ENCODE measurements at places on chromosomes 5 and 9.

DNA sequence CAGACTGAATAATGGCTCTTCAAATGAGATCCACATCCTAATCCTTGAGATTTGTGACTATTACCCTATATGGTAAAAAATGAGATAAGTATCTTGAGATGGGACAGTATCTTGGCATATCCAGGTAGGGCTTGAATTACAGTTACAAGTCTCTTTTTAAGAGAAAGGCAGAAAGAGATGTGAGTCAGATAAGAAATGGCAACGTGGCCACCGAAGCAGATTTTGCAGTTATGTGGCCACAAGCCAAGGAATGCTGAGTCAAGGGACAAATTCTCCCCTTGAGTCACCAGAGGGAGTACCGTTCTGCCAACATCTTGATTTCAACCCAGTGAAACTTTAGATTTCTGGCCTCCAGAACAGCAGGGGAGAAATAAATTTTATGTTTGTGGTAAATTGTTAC, 1983.0 kb upstream of the C9orf72 start:
- peak; percentile 85 for DNase-seq

DNA sequence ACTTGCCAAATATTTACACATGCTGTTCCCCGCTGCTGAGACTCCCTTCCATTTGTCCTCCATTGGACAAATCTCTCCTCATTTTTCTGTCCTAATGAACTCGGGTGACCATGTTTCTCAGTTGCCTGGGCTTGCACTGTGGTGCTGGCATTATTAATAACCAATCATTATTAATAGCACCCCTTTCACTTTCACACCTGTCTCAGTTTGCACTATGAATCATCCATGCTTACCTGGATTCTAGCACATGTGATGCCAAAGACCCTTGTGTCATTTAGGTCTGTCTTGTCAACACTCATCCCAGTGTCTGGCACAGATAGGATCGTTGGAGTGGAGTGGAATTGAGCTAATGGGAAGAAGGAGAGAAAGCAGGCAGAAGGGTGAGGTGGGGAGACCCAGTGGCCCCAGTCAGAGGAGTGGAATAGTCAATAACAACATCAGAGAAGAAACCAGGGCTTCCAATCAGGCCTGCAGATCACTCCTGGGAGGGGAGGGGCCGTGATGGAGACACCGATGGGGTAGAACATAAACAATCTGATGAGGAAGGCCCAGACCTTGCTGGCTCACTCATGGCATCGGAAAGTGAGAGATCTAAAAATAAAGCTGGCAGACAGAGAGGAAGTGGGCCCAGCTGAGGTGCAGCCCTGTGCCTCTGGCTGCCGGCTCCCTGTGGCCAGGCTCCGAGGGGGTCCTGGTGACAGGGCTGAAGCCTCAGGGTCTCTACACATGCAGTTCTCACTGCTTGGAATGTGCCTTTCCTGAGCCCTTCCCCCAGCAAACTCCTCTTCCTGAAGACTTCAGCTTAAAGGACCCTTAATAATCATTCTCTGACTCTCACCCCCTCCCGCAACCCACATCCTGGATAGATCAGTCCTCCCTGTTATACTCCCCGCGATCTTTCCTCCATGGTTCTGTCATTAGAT, 33.5 kb upstream of the CRB2 start:
- no peak for DNase-seq

GRCh38 chr5:151015974-151016587, 4.3 kb upstream of the GPX3 start:
- DNase-seq: no peak

- no peak for DNase-seq
Observed at GRCh38 chr9:106421772-106422171, 441.2 kb upstream of the ZNF462 start.

DNA sequence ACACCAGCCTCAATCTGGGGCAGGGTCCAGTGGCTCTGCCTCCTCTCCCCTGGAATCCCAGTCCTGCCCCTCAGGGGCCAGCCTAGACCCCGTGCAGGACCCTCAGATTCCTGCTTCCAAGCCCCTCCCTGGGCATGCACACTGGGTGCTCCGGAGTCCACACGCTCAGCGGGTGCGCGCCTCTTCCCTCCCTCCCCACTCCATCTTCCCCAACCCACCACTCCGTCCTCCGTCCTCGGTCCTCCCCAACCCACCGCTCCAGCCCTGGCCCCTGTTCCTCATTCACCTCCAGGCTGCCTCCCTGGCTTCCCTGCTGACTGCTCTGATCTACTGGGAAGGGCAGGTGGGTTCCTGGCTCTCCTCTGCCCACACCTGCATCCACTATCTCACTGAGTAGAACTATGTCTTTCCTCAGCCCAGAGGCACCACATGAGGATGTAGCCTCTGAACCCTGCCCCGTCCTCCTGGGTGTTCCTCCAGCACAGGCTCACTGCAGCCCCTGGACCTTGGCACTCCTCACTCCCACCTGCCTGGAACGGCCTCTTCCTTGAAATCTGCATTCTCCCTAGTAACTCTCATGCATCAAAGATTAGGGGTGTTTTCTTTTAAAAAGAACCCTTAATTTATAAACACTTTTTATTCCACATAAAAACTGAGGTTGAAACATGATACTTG, 92.8 kb downstream of the CAMSAP1 start:
- DNase-seq: no peak

DNA sequence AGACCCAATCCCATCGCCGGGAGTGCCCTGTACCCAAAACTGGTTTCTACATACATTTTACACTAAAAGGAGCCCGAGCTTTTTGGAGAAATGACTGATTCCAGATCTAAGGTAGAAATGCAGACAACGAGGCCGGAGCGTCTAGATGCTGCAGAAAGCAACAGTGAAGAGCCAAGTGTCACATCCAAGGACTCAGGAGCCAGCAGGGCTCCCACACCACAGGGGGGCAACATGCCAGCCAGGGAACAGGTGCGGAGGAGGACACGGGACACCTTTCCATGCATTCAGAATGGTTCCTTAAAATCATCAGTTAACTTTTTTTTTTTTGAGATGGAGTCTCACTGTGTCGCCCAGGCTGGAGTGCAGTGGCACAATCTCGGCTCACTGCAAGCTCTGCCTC, 23.1 kb upstream of the NRARP start:
- no peak for DNase-seq

GRCh38 chr5:178630475-178630930, 3.7 kb upstream of the CLK4 start:
- DNase-seq: peak; percentile 36

GRCh38 chr9:38092200-38092524, 23.1 kb upstream of the SHB start:
- DNase-seq: no peak

- DNase-seq: no peak
Observed at GRCh38 chr5:63128761-63129160, 550.1 kb downstream of the LRRC70 start.

- DNase-seq: peak; percentile 57
Observed at GRCh38 chr5:34583167-34583566, 73.0 kb upstream of the RAI14 start.

GRCh38 chr5:101658433-101658832, 637.7 kb downstream of the SLCO4C1 start:
- DNase-seq: no peak

DNA sequence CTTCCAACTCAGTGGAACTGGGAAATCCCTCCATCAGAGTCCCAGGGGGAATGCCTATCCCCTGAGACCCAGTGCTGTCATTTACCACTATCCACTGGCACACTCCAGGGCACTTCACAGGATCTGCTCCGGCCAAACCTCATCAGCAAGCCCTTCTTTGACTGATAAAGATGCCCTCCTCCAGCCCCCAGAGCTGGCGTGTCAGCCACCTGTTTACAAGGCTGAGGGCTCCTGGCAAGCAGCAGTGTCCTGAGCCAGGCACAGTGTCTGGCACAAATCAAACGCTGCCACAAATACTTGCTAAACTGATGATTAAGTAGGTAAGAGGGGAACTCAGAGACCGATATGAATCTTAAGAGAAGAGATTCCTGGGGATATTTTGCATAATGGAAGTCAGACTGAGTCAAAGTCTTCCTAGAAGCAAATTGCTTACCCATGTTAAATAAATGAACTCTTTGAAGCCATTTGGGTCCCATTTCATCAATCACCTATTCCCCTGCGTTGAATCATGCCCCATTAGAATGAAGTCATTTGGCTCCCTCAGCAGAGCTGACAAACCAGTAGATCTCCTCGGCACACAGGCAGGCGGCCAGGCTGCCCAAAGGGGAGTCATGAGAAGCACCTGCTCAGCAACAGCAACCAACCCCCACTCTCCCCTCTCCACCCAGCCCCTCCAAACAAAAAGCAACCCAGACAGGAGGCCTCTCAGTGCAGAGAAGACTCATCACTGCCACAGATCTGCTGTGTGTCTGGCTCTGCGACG, 97.4 kb downstream of the CDK5RAP2 start:
- no peak for DNase-seq

DNA sequence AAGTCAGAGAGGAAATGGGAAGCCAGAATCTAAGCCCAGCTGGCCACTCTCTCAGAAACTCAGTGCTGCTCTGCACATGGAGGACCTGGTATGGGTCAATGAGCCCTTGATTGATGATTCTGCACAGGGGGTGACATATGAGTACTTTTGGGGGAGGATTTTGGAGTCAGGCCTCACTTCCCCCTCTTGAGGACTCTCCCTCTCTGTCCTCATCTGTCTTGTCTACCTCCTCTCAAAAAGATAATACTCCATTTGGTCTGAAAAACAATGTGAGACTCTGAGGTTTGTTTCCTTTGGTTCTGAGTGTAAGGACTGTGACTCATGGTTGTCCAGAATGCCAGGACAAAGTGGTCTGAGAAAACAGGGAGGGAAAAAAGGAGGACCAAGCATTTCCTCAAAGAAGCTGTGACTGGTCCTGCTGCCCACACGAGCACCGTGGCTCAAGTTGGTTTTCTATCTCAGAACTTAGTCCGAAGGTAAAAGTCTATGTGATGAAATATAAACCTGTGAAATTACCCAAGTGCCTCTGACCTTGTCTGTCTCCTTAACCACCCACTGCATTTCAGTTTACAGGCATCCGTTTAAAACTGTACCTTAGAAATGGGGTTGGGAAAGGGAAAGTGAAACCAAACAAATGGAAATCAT, 11.1 kb downstream of the TTC39B start:
- DNase-seq: peak; percentile 59

- DNase-seq: peak; percentile 1
Observed at GRCh38 chr9:29701559-29701958, 2128.3 kb upstream of the C9orf72 start.

GRCh38 chr5:85205430-85205829, 820.8 kb upstream of the EDIL3 start:
- no peak for DNase-seq

GRCh38 chr5:57366744-57367143, 115.9 kb downstream of the ACTBL2 start:
- peak; percentile 40 for DNase-seq

GRCh38 chr9:125547368-125547767, 159.6 kb downstream of the MAPKAP1 start:
- no peak for DNase-seq

DNA sequence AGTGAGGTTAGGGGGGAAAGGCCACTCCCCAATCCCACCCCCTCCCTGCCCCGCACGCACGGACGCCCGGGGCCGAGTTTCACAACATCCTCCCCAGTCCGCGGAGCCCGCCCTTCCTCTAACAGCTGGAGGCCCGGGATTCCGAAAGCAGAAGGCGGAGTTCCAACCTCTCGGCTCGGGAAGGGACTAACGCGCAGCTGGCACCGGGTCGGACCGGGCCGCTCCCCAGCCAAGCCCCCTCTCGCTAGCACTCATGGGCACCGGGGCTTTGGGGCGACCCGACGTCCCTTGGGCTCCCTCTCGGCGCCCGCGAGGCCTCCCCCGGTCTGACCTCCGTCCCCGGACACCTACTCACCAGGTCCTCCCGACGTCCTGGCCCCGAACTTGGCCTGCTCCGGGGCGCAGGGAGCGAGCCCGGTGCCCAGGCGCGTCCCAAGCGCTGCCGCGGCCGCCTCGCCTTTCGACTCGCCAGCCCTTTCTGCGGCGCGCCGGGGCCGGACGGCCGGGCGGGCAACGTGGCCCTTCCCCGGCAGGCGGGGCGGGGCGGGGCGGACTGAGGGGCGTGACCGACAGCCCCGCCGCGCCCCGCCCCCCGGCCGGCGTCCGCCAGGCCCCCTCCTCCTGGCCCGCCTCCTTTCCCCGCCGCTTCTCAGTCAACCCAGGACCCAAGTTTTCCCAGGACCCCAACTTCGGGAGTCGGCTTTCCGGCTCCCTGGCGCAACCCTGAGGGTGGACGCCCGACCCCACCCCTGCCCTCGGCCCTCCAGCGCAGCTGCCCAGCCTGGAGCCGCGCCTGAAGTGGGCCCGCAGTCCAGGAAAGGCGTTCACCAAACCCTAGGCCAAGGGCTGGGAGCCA, at the start of gene MGAT1:
MGAT1 (minus strand) TSS at position 482 of the 856 bp plus-strand sequence. CDS start 9,835 bp downstream, outside the sequence.
- DNase-seq: peak; percentile 92

Data from cardiac fibroblast (primary cell).